Non-pigmented ciliary epithelial cell (primary cell): ENCODE measurements at places on chromosomes 11 and 22.

GRCh38 chr22:50697667-50698506 lies 25.3 kb downstream of the SHANK3 start:
- no peak for DNase-seq

GRCh38 chr11:76083563-76084451 lies 122.5 kb downstream of the WNT11 start:
- no peak for DNase-seq

GRCh38 chr11:20089796-20090653 lies 70.2 kb downstream of the DBX1 start:
- DNase-seq = no peak

DNA sequence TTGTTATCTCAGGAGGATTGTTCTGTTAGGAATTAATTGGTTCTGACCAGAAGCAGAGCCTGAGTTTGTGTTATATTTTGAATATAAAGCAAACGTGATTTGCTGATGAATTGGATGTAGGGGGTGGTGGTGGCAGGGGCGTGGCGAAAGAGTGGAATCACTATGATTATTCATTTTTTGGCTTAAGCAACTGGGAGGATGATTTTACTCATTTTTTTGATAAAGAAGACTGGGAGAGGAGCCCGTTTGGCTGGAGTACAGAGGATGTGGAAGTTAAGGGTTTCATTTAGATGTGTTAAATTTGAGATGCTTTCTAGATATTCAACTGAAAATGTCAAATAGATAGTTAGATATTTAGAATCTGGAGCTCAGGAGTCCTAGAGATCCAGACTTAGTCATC lies 83.4 kb upstream of the MYO18B start:
- no peak for DNase-seq

- DNase-seq = no peak
These were observed 76.6 kb upstream of the LRRC4C start for GRCh38 chr11:41536021-41536568.

DNA sequence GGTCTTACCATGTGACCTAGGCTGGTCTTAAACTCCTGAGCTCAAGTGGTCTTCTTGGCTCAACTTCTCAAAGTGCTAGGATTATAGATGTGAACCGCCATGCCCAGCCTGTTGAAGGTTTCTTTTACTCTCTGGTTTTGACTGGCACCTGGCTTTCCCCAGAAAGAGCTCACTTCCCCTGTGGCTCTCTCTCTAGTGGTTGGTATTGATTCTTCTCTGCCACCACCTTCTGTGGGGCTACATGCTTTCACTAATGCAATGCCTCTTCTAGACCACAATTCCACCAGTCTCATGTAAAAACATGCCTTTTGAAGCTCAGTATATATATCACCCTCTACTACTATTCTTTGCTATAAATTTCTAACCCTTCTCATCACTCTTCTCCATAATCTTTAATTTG lies 67.2 kb downstream of the CCDC83 start:
- DNase-seq = no peak

- no peak for DNase-seq
These were observed 88.2 kb downstream of the CYP2R1 start for GRCh38 chr11:14803846-14804245.

DNA sequence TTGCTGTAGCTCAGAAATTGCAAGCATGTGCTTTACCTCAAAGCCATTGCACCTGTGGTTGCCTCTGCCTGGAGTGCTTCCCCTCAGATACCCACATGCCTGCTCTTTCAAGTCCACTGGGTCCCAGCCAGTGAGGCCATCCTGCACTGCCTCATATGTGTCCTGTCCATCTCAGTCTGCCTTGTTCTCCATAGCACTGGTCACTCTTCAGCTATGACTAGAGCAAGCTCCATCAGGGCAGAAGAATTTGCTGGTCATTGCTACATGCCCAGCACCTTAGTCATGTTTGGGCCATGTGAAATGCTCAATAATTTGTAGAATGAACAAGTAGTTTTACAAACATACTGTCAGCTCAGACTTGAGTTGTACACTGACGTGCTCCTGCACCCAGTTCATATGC lies 64.4 kb upstream of the HORMAD2 start:
- peak; percentile 82 for DNase-seq

DNA sequence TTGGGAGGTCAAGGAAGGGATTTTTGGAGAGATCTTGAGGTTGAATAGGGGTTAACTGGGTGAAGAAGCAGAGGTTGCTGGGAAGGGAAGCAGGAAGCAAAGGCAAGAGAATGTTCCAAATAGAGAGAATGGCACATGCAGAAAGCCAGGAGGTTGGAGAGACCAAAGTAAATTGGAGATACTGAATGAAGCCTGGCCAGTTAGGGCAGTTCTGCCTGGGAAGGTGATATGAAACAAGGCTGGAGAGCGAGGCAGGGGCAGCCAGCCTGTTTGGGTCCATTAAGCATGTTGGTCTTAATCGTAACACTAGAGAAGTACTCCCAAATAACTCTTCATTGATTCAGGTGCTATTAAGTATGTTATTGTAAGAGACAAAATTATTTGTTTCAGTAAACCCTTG lies 48.2 kb downstream of the ZNF143 start:
- no peak for DNase-seq

DNA sequence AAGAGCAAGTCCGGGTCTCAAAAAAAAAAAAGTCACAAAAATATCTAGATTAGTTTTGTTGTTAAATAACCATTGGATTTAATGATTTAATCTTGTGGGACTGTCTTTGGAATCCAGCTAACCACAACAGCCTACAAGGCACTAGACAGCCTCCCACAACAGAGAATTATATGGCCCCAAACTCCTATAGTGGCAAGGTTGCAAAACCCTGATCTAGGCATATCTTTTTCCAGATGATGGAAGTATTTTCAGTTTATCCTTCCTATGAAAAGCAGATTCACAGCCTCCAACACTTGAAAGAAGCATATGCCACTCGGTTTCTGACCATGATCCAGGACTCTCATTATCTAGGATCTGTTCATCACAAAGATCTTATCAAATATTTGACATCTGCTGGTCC lies 5.4 kb upstream of the C11orf87 start:
- DNase-seq = no peak

DNA sequence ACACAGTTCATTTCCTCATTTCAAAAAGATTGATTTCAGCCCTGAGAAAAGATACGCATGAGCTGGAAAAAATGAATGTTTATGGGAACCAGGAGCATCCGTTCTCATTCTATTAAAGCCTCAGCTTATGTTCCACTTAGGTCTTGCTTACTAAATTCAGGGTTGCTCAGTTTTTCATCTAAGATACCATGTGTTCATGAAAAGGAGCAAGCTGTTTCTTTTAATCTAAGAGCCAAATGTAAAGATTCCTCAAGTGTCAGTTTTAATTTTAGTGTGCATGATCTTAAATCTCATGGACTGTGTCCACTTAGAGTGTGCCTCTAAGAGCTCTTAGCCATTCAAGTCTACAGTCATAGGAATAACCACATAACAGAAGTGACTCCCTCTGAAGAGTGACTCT lies 141.5 kb upstream of the ARHGAP42 start:
- no peak for DNase-seq

- DNase-seq = no peak
These were observed 11.7 kb upstream of the TMEM191C start for GRCh38 chr22:21455334-21456089.

DNA sequence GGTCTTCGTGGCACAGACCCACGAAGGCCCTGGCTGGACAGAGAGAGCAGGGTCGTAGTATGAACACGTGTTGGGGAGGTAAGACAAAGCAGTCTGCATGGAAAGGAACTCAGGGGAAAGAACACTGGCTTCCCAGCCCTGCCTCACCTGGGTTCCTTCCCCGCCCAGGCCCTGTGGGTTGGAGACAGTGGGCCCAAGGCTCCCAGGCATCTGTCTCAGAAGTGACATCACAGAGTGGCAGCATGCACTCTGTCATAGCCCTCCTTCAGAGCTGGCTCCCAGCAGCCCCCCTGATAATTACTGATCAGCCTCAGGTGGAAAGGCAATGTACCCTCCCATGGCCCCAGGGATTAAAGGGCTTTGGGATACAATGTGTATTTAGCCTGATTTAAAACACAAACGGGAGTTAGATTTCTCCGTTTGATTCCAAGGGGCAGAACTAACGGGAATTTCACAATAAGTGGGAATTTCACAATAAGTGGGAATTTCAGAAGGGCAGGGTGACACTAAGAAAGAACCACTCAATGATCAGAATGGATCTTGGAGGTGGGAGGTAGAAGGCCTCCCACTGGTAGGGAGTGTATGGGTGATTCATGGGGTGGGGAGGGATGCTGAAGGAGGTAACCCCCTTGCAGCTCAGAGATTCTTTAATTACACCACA lies 65.1 kb downstream of the SLC22A12 start:
- no peak for DNase-seq

DNA sequence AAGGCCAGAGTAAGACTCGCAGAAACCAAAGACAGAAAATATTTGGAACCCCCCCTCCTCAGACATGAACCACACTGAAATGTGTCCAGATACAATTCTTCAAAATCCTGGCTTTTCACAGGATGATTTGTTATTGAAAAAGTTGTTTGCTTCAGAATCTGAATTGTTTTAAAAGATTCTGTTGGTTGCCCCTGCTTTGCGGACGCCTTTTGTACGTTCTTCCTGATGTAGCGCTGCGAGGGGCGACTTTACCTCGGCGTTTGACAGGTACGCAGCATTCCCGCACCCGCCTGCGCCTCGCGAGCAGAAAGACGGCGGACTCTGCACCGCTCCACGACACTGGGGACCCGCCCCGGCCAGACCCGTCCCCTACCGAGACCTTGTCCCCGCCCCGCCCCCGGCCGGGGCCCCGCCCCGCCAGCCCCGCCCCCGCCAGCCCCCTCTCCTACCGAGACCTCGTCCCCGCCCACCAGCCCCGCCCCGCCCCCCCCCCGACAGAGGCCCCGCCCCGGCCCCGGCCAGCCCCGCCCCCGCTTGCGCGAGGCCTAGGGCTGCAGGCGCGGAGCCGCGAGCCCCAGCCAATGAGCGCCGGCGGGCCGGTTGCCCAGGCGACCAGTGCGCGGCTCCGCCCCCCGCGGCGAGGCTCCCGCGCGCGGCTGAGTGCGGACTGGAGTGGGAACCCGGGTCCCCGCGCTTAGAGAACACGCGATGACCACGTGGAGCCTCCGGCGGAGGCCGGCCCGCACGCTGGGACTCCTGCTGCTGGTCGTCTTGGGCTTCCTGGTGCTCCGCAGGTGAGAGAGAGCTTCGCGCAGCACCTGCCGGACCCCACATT lies at the start of gene GLB1L2:
Gene GLB1L2, plus strand, starts transcription at position 635 of the 835 bp plus-strand sequence. Its CDS starts 74 bp downstream, at position 709.
- no peak for DNase-seq

- no peak for DNase-seq
These were observed 140.8 kb downstream of the SNX19 start for GRCh38 chr11:130775306-130776060.

DNA sequence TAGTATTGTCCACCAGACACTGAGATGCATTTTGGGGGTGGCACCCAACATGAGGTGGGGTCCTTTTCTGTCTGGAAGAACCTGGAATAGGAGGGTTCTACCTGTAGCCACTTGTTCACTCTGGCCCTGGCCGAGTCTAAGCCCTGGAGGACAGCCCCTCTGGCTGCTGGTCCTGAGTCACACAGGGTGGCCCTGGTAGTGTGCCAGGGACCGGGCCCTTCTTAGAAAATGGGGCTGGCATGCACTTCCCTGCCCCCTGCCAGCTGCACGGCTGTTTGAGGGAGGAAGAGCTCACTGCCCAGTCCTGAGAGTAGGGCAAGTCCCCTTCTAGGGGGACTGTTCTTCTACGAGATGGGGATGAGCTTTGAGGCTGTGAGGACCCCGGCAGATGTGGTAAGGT lies 2.2 kb downstream of the PLCB3 start:
- no peak for DNase-seq

DNA sequence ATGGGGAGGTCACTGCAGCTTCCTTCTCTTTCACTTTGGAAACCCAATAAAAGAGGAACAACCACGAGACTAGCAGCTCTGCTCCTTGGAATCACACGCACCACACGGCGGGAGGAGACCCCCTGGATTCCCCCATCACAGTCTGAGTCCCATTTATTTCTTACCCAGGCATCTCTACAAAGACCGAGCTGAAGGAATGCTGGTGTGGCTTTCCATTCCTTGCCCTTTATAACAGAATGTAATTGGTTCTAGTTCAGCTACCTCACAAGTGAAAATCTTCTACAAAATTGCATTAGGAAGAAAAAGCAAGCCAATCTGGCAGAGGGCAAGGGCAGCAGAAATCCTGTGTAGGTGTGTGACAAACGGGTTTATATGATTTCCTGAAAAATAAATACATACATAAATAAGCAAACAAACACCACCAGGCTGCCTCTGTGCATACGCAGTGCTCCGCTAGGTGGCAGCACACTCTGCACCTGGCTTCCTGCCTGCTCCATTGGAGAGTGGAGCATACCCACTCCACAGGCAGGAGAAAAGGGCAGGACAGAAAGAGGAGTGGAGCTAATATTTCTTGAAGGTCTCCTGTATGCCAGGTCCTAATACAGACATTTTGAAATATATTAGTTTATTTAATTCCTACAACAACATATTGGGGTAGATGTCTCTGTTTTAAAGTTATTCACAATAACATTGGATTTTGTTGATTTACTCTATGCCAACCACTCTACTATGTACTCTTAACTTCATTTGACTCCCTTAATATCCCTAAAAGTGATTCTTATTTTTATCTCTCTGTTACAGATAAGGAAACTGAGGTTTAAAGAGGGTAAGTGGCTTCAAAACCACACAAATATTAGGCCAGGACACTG lies 673.1 kb downstream of the KCNA4 start:
- DNase-seq = no peak

GRCh38 chr11:129391360-129391759 lies 15.7 kb downstream of the BARX2 start:
- DNase-seq = no peak

- no peak for DNase-seq
These were observed 49.7 kb upstream of the BIRC3 start for GRCh38 chr11:102267609-102268008.

DNA sequence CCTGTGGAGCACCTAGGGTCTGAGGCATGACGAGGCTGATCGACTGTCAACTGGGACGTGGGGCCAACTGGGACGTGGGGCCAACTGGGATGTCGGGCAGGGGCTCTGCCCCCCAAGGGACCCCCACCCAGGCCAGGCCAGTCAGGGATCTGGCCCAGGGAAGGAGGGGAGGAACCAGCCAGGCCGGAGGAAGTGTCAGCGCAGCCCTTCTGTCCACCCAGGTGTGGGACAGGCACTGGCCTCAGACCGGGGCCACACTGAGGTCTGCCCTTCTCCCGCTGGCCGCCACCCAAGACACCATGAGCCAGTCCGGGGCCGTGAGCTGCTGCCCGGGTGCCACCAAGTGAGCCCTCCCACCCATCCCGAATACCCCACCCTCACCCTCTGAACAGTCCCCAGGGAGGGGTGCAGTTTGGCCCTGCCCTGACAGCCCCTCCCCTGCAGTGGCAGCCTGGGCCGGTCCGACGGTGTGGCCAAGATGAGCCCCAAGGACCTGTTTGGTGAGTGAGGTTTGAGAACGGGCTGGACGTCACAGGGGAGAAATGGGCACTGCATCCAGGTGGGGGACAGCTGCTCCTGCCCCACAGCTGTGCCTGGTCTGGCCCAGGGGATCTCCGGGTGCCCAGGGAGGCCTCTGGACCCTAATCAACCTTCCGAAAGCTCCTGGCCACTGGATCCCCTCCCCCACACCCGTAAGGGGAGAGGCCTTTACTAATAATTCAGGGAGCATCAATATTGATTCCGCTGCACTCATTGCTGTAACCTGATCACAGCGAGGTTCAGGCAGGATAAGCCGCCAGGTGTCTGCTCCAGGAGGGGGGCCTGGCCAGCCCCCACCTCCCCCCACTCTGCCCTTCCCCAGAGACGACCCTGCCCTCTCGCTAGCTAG lies 3.3 kb downstream of the EPS8L2 start:
- no peak for DNase-seq

- DNase-seq = no peak
These were observed 5.3 kb downstream of the SLC17A6 start for GRCh38 chr11:22343371-22344032.
